T-helper 2 cell treated with Interferon-gamma antibody and Interleukin-4, amounts not matched to agents 5 μg/mL and 100 μg/mL, for 36 hours (primary cell): ENCODE measurements at places on chromosomes 5 and 9.

- peaks cover 3% of the 10 kb centered on the region for H3K4me1 ChIP-seq
- no peak overlapping the region for H3K4me3 ChIP-seq
- H3K36me3 ChIP-seq: peaks cover 10% of the 10 kb centered on the region
- H3K27ac ChIP-seq: no peak overlapping the region
- no peaks in the 10 kb centered on the region for H3K27me3 ChIP-seq
- DNase-seq: no peak
These were observed 5.6 kb downstream of the TPRN start for GRCh38 chr9:137194909-137195308.

DNA sequence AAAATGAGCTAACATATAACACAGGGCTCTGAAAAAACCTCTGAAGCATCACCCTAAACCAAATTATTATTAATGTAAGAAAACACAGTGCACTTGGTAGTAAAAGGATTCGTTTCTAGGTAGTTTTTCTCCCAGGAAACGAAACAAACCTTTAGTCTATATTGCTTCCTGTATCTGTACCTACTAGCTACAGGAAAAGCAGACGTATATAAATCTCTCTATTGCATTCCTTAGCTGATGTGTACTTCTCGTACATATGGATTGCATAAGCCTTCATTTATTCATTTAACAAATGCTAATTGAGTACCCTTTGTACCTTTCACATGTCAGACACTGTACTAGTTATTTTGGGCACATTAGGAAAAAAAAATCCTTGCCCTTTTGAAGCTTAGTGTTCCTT, 85.0 kb upstream of the RASA1 start:
- peaks cover 4% of the 10 kb centered on the region for H3K27me3 ChIP-seq
- peaks cover 8% of the 10 kb centered on the region for H3K4me1 ChIP-seq
- peak overlapping the region; percentile 7 for H3K4me3 ChIP-seq
- DNase-seq: no peak
- H3K27ac ChIP-seq: no peak overlapping the region

DNA sequence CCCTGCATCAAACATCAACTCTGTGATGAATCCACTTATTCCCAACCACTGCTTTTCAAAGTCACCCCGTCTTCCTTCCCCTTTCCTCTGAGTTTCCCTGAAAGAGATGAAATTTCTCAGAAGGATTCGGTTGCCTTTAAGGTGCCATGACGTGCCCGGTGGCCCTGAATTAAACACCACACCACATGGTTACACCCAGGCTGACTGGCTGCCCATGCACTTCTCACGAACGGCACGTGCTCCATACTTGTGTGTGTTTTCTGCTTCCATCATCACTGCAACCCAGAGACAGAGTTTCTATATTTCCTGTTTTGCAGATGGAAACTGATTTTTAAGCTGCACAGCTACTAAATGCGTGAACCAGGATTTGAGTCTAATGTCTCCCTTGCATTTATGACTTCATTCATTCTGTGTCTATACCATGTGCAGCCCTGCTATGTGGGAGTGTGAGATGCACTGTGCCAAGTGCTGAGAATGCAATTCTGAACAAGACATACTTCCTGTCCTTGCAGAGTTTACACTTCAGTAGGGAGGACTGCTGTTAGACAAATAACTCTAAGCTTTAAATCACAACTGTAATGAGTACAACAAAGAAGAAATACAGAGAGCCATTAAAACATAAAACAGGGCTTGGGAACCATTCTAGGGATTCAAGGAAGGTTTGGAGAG, 162.9 kb downstream of the NXNL2 start:
- H3K36me3 ChIP-seq: no peaks in the 10 kb centered on the region
- no peak for DNase-seq
- no peak overlapping the region for H3K4me3 ChIP-seq
- H3K4me1 ChIP-seq: no peaks in the 10 kb centered on the region
- H3K27me3 ChIP-seq: peaks cover 5% of the 10 kb centered on the region

GRCh38 chr5:176637556-176637955, 7.1 kb downstream of the EIF4E1B start:
- no peak overlapping the region for H3K4me3 ChIP-seq
- DNase-seq: no peak
- no peaks in the 10 kb centered on the region for H3K36me3 ChIP-seq
- no peak overlapping the region for H3K27ac ChIP-seq
- H3K4me1 ChIP-seq: peaks cover 4% of the 10 kb centered on the region
- peaks cover 39% of the 10 kb centered on the region for H3K27me3 ChIP-seq

DNA sequence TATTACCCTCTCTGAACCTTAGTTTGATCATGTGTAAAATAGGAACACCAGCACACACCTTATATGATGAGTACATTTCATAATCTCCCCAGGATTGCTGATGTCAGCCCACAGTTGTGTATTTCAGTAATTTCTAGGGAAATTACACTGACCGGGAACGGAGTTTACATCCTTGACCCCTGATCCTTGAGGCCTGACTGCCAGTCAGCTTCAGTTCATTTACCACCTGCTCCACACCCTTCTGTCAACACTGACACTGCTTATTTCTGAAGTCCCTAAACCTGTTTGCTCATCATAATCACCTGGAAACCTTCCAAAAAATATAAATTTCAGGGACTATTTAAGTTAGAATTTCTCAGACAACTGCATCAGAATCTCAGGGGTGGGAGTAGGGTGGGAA, 55.3 kb downstream of the ZNF622 start:
- no peaks in the 10 kb centered on the region for H3K4me1 ChIP-seq
- no peaks in the 10 kb centered on the region for H3K36me3 ChIP-seq
- H3K4me3 ChIP-seq: no peak overlapping the region
- no peak for DNase-seq
- H3K27me3 ChIP-seq: no peaks in the 10 kb centered on the region

DNA sequence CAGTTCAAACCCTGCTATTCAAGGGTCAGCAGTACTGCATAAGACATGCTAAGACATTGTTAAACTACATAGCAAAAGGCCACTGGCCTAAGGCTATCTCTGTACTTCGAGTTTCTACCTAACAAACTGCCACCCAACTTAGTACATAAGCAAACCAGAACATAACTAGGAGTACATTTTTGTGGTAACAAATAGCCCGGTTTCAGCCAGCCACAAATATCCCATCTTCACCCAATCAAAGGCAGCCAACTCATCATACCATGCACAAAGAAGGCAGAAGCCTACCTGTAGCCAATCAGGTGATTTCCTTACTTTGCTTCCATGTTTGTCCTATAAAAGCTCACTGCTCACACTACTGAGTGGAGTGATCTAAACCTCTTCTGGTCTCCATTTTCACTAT, 201.4 kb downstream of the SMARCA2 start:
- H3K36me3 ChIP-seq: no peaks in the 10 kb centered on the region
- no peak overlapping the region for H3K4me3 ChIP-seq
- H3K27me3 ChIP-seq: no peaks in the 10 kb centered on the region
- no peak overlapping the region for H3K27ac ChIP-seq
- no peaks in the 10 kb centered on the region for H3K4me1 ChIP-seq

DNA sequence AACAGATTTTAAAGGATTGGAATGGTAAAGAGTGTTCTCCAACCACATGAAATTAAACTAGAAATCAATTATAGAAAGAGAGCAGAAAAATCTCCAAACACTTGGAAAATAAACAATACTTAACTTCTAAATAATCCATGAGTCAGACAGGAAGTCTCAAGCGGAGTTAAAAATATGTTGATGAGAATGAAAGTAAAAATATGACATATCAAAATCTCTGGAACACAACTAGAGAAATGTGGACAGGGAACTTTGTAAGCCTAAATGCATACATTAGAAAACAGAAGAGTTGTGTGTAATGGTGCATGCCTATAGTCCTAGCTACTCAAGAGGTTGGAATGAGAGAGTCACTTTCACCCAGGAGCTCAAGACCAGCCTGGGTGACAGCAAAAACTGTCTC, 47.9 kb upstream of the ZNF618 start:
- no peak overlapping the region for H3K4me3 ChIP-seq
- H3K27ac ChIP-seq: no peak overlapping the region
- no peaks in the 10 kb centered on the region for H3K36me3 ChIP-seq
- peaks cover 4% of the 10 kb centered on the region for H3K27me3 ChIP-seq
- H3K4me1 ChIP-seq: peaks cover 4% of the 10 kb centered on the region
- DNase-seq: no peak

GRCh38 chr9:73200694-73201452, 49.2 kb downstream of the ANXA1 start:
- DNase-seq: no peak
- H3K4me1 ChIP-seq: no peaks in the 10 kb centered on the region
- H3K27me3 ChIP-seq: peaks cover 8% of the 10 kb centered on the region

- peaks cover 21% of the 10 kb centered on the region for H3K4me1 ChIP-seq
- no peaks in the 10 kb centered on the region for H3K36me3 ChIP-seq
- H3K27me3 ChIP-seq: no peaks in the 10 kb centered on the region
- no peak overlapping the region for H3K4me3 ChIP-seq
- H3K27ac ChIP-seq: no peak overlapping the region
These were observed 1.4 kb downstream of the SLC26A2 start for GRCh38 chr5:149961957-149962409.

GRCh38 chr5:126536874-126537273, 58.1 kb downstream of the ALDH7A1 start:
- H3K27me3 ChIP-seq: no peaks in the 10 kb centered on the region
- H3K4me3 ChIP-seq: no peak overlapping the region
- DNase-seq: no peak
- no peaks in the 10 kb centered on the region for H3K36me3 ChIP-seq
- no peak overlapping the region for H3K27ac ChIP-seq

DNA sequence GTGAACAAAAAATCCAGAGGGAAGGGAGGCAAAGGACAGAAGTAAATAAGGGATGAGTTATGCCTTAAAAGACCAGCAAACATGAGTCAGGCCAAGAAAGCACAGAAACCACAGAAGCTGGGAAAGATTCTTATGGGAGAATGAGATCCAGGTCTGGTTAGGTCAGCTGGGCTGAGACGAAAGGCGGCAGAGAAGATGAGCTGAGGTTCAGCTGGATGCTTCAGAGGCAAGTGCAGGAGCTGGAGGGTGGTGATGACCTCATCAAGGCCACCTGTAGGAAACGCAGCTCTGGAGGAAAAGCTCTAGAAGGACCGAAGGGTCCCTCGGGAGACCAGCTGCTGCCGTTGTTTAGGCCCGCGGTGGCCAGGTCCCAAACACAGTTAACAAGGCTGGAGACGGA, 152.0 kb downstream of the MYO10 start:
- no peak overlapping the region for H3K27ac ChIP-seq
- H3K36me3 ChIP-seq: no peaks in the 10 kb centered on the region
- peaks cover 3% of the 10 kb centered on the region for H3K27me3 ChIP-seq
- peaks cover 2% of the 10 kb centered on the region for H3K4me1 ChIP-seq
- DNase-seq: no peak
- no peak overlapping the region for H3K4me3 ChIP-seq

- no peak overlapping the region for H3K27ac ChIP-seq
- no peak overlapping the region for H3K4me3 ChIP-seq
- DNase-seq: no peak
- H3K4me1 ChIP-seq: no peaks in the 10 kb centered on the region
- H3K27me3 ChIP-seq: no peaks in the 10 kb centered on the region
These were observed 324.3 kb upstream of the SEMA6A start for GRCh38 chr5:116898917-116899316.

- peak overlapping the region; percentile 15 for H3K4me3 ChIP-seq
- DNase-seq: no peak
- no peaks in the 10 kb centered on the region for H3K36me3 ChIP-seq
- H3K27me3 ChIP-seq: no peaks in the 10 kb centered on the region
- H3K27ac ChIP-seq: peak overlapping the region; percentile 41
- H3K4me1 ChIP-seq: peaks cover 37% of the 10 kb centered on the region
These were observed 37.6 kb upstream of the STX17 start for GRCh38 chr9:99868845-99869244.

GRCh38 chr9:70192707-70193106, 66.1 kb upstream of the SMC5 start:
- no peak overlapping the region for H3K27ac ChIP-seq
- H3K4me3 ChIP-seq: no peak overlapping the region
- no peaks in the 10 kb centered on the region for H3K4me1 ChIP-seq
- H3K27me3 ChIP-seq: peaks cover 3% of the 10 kb centered on the region
